ENCODE measurements at places on chromosomes 12 and 14.

DNA sequence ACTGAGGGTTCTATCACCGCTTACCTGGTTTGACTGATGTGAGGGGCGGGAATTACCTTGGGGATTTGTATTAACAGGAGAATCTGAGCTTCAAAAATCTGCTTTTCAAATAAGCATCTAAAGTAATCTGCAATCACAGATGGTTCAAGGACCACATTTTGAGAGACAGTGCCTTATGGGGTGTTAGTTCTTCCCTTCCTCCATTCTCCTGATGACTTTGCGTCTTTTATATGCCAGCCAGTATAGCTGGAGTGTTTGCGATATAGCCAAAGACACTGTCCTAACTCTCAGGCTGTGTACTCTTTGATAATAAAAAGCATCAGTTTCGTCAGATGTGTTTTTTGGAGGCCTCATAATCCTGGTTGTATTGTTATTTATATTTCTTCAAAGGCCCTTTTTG lies 39.5 kb downstream of the PPHLN1 start:
- no peaks in the 10 kb centered on the region for H3K4me1 ChIP-seq
- no peak overlapping the region for H3K27ac ChIP-seq
- no peak for DNase-seq
- no peak overlapping the region for H3K4me3 ChIP-seq

- no peak overlapping the region for H3K27ac ChIP-seq
- no peaks in the 10 kb centered on the region for H3K27me3 ChIP-seq
- no peaks in the 10 kb centered on the region for H3K4me1 ChIP-seq
- no peak for DNase-seq
- H3K36me3 ChIP-seq, result no peaks in the 10 kb centered on the region
Observed at GRCh38 chr12:71183018-71183417, 25.2 kb upstream of the TSPAN8 start.

DNA sequence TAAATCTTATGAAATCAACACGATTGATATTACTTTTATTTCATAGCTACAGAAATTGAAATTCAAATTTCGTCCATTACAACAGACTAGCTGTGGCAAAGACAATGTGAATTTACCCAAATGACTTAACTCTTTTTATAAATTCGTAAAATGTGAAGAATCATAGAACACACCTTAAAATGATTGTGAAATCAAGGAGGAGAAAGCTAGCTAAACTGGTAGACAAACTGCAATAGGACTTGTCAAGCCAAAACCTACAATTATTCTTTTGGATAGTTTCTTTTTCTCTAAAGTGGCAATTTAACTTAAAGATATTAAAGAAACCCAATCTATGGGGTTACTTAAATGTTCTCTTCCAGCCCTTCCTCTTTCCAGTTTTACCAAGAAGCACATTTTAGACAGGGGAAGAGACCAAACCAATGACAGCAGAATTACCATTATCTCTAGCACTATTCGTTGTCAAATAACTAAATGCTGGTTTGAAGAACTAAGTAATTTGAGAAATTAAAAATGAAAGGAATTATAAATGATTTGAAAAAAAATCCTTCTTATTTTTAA lies 807 bp upstream of the SLC16A7 start:
- no peaks in the 10 kb centered on the region for H3K27me3 ChIP-seq
- no peaks in the 10 kb centered on the region for H3K4me1 ChIP-seq
- H3K4me3 ChIP-seq, result no peak overlapping the region
- H3K27ac ChIP-seq, result no peak overlapping the region
- no peak for DNase-seq
- H3K36me3 ChIP-seq, result no peaks in the 10 kb centered on the region

DNA sequence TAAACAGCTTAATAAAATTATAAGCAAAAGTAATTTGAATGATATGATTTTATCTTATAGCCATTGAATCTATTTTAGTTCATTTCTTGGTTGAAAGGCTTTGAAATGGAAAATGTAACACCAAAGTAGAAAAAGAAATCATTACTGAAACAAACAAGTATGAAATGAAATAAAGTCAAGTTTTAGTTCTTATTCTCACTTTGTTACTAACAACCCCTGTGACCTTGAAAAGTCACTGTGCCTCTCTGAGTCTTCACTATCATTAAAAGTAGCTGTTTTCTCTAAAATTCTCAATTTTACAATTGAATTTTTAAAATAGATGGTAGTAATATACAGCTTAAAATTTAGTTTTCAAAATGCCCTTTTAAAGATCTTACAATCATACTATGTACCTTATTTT lies 32.4 kb upstream of the SLC17A8 start:
- no peaks in the 10 kb centered on the region for H3K36me3 ChIP-seq
- no peak overlapping the region for H3K27ac ChIP-seq
- H3K27me3 ChIP-seq, result no peaks in the 10 kb centered on the region
- no peak overlapping the region for H3K4me3 ChIP-seq
- H3K4me1 ChIP-seq, result no peaks in the 10 kb centered on the region

GRCh38 chr14:57182760-57183503 lies 85.8 kb downstream of the EXOC5 start:
- H3K27ac ChIP-seq, result no peak overlapping the region
- H3K4me1 ChIP-seq, result no peaks in the 10 kb centered on the region
- no peak overlapping the region for H3K4me3 ChIP-seq

DNA sequence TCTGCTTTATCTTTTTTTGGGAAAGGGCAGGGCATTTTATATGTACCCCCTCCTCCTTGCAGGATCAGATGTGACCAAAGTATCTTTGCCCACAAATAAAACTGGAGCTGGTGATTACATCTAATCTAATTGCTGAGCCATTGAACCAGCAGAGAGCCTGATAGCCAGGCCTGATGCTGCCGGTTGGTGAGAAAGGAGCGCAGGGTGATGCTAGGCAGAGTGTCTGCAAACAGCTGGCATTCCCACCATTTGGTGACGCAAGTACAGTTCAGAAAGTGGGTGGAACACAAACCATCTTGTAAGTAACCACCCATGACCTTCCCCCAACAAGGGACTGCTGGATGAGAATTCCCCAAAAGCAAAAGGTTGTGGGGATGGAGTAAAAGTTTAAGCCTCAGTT lies 12.7 kb downstream of the DPPA3 start:
- no peak overlapping the region for H3K4me3 ChIP-seq
- H3K36me3 ChIP-seq, result no peaks in the 10 kb centered on the region
- H3K27me3 ChIP-seq, result no peaks in the 10 kb centered on the region

GRCh38 chr14:101761032-101761880 lies at the start of gene PPP2R5C:
TSS of gene PPP2R5C (plus strand) at chr14:101761709. CDS start at chr14:101761894, 185 bp downstream.
- H3K27ac ChIP-seq, result no peak within 1 kb of the TSS
- no peaks in the 10 kb centered on the region for H3K27me3 ChIP-seq
- no peaks in the 10 kb centered on the region for H3K36me3 ChIP-seq
- H3K4me3 ChIP-seq, result peak within 1 kb of the TSS; percentile 80

- no peaks in the 10 kb centered on the region for H3K4me1 ChIP-seq
- H3K27me3 ChIP-seq, result no peaks in the 10 kb centered on the region
- H3K4me3 ChIP-seq, result no peak overlapping the region
- H3K27ac ChIP-seq, result no peak overlapping the region
- DNase-seq, result no peak
Observed at GRCh38 chr12:11771356-11771755, 121.9 kb downstream of the ETV6 start.

DNA sequence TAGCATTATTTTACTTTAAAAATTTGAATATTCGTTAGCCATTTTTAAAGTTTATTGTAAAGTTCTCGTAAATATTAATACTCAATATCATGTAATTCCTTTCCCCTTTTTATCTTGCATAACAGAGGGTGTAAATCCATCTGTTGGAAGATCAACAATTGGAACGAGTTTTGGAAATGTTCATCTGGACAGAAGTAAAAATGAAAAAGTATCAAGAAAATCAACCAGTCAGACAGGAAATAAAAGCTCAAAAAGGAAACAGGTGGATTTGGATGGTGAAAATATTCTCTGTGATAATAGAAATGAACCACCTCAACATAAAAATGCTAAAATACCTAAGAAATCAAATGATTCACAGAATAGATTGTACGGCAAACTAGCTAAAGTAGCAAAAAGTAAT lies 1.8 kb downstream of the PMCH start:
- no peaks in the 10 kb centered on the region for H3K27me3 ChIP-seq
- H3K4me3 ChIP-seq, result no peak overlapping the region
- no peak for DNase-seq

DNA sequence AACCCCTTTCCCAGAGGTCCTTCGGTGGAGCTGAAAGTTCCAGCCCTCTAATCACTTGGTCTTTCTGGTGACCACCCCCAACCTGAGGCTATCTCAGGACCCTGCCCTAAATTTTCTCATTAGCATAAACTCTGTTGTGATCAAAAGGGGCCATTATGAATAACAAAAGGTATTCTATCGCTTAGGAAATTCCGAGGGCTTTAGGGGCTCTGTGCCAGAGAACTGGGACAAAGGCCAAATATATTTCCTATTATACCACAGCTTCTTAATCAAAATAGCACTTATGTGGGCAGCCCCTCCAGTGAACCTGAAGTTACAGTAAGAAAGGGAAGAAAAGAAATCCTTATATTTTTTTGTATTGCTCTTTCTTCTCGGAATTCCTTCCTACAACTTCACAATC lies 125.3 kb upstream of the NPAS3 start:
- 0 out of 2 replicates have a peak, but pooled peaks cover 2% of the 10 kb centered on the region for H3K4me1 ChIP-seq
- no peaks in the 10 kb centered on the region for H3K27me3 ChIP-seq
- no peak overlapping the region for H3K4me3 ChIP-seq
- no peaks in the 10 kb centered on the region for H3K36me3 ChIP-seq
- H3K27ac ChIP-seq, result no peak overlapping the region

GRCh38 chr14:44448951-44449358 lies 58.1 kb downstream of the FSCB start:
- no peak overlapping the region for H3K27ac ChIP-seq
- H3K36me3 ChIP-seq, result no peaks in the 10 kb centered on the region
- no peak for DNase-seq
- no peaks in the 10 kb centered on the region for H3K27me3 ChIP-seq
- no peak overlapping the region for H3K4me3 ChIP-seq

DNA sequence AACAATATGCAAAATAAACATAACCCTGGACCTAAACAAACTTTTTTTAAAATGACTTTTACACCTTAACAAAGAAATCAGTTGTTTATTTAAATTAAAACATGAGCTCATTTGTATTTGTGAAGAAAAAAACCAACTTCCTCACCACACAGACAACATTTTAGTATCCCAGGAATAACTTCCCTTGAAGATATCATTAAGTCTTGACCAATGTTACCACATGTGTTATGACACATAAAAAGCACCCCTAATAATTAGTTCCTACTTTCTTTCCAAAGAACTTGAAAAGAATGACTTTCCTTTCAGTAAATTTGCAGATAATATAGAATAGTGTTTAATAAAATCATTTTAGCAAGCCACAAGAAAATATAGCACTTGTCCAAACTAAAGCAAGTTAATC lies 42.4 kb downstream of the DUSP16 start:
- DNase-seq, result no peak
- H3K4me3 ChIP-seq, result no peak overlapping the region
- peaks cover 2% of the 10 kb centered on the region for H3K36me3 ChIP-seq
- 0 out of 2 replicates have a peak, but pooled peaks cover 2% of the 10 kb centered on the region for H3K4me1 ChIP-seq
- no peaks in the 10 kb centered on the region for H3K27me3 ChIP-seq
- no peak overlapping the region for H3K27ac ChIP-seq
